ENCODE measurements at places on chromosomes 3 and 15.

- no peak for DNase-seq
Measured at GRCh38 chr15:58040150-58040549, 25.4 kb downstream of the ALDH1A2 start.

DNA sequence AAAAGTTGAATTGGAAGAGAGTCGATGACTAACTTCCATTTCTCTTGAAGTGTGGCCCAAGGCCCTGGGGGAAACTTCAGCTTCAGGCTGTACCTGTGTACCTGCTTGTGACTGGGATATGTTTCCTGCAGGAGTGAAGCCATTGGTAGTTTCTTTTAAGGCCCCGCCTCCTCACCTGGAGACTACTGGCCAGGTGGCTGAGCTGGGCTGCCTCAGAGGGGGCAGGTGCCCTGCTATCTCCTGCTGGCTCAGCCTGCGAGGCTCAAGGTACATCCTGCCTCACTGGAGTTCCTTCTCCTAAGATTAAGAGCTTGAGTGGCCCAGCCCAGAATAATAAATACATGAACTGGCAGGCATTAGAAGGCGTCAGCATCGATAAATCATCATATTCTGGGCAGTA is 121.6 kb upstream of the ROPN1 start:
- no peak for DNase-seq

DNA sequence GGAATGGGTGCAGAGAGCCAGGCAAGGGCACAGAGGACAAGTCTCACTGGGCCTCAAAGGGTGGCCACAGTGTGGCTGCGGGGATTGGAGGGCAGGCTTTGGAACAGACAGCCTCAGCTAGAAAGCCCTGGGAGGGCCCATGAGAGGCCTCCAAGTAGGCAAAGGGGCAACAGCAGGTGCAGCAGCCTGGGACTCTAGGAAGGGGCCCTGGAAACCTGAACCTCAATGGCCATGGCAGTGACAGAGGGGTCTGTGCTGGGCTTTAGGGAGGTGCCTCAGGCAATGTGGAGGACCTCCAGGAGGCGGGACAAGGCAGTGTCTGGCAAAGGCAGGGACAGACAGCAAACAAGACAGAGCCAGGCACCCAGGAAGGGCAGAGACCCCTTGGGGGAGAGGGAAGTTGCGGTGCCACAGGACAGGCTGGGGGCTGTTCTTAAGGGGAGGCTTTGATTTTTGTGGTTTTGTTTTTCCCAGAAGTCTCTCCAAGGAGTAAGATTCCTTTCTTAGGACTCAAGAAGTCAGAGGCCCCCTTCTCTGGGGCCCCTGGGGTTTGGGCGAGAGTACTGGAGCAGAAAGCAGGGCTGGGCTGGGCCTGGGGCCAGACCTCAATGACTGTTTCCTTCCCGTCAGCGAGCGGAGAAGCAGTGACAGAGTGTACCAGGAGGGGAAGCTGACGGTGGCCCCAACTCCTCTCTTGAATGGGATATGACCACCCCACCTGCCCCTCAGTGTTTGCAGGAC is 9.7 kb downstream of the STOML1 start:
- DNase-seq: no peak

DNA sequence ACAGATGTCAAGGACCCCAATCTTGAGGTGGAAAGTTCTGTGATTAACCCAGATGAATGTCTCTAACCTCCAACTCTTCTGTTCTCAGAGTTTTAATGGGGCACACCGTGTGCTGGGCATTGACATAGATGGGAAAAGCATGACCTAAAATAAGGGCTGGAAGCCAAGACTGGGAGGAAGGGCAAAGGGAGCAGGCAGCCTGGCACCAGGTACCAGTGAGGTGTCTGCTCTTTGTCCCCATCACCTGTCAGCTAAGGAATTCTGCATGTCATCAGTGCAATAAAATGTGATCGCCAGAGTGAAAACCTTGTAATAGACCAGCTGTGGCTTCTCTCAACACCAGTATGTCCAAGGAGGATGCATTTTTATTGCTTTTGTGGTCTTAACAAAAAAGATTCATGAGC is 143.5 kb upstream of the TPM1 start:
- no peak for DNase-seq

- DNase-seq: no peak
Measured at GRCh38 chr3:29764041-29764440, 483.2 kb downstream of the RBMS3 start.

DNA sequence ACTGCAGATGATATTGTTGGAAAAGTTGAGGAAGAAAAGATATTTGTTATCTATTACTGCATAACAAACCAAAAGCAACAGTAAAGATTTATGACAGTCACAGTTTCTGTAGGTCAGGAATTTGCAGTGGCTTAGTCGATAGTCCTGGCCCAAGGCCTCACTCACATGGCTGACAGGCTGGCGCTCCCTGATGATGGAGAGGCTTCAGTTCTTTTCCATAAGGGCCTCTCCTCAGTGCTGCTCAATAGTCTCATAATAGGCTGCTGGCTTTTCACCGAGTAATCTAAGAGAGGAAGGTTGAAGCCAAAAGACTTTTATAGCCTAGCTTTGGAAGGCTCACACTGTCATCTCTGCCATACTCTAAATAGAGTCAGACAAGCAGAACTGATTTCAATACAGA is 17.7 kb downstream of the IREB2 start:
- no peak for DNase-seq

- DNase-seq: peak; percentile 60
Measured at GRCh38 chr3:194375473-194376240, 6.1 kb upstream of the LRRC15 start.

All from HuH-7 (cell line).